ENCODE measurements at places on chromosomes 6 and 20.
A peak's percentile ranks its signal among the peaks of the same experiment; 100 is the strongest.

GRCh38 chr6:39956936-39957335 lies 22.7 kb upstream of the MOCS1 start:
- peak; percentile 20 for DNase-seq

GRCh38 chr20:45211569-45212474 lies 5.0 kb downstream of the SEMG1 start:
- DNase-seq: no peak

- no peak for DNase-seq
Measured at GRCh38 chr20:15031546-15032351, 694.3 kb upstream of the FLRT3 start.

- no peak for DNase-seq
Measured at GRCh38 chr20:40276301-40276700, 412.7 kb downstream of the MAFB start.

GRCh38 chr20:59837623-59838394 lies 95.6 kb downstream of the SYCP2 start:
- no peak for DNase-seq

- no peak for DNase-seq
Measured at GRCh38 chr20:31654534-31654933, 16.8 kb downstream of the COX4I2 start.

DNA sequence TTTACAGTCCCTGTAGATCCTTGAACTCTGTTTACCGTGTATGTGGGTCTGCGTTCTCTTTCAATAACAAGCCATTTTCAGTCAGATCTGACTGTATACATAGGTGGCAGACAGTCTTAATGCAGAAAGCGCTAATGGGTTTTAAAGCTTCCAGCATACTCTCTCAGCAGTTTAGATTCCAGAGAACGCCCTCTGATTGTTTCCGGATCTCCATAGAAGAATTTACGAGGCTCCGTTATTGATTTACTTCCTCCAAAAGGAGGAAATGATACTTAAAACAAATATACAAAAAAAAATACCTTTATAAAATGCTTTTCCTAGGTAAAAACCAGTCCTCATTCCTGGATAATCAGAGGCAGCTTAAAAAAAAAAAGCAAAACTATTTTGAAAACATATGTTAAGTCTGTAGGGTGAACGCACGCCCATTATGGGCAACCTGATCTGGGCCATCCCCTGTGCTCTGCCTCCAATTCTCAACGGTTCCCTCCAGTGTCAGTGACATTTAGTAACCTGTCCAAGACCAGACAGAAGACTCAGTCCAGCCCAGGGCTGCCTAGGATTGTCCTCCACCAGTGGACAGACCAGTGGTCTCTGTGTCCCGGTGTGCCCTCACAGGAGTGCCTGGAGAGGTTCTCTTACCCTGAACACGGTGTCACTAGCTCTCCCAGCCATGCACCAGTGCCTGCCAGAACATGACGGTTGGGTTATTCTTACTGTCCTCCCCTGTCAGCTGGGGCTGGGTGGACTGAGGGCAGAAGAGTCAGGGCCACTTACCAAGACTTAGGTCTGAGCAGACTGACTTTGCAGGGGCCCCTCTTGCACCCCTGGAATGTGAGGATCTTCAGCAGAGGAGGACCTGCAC lies 217.3 kb downstream of the ARID1B start:
- DNase-seq: no peak

GRCh38 chr20:4637081-4637797 lies 84.5 kb upstream of the PRND start:
- peak; percentile 59 for DNase-seq

- peak; percentile 80 for DNase-seq
Measured at GRCh38 chr6:100283285-100283684, 181.4 kb downstream of the SIM1 start.

- no peak for DNase-seq
Measured at GRCh38 chr6:113276601-113277000, 580.5 kb upstream of the MARCKS start.

- no peak for DNase-seq
Measured at GRCh38 chr6:127463056-127463455, 3.9 kb upstream of the KIAA0408 start.

GRCh38 chr6:149961728-149962425 lies 1.9 kb upstream of the ULBP1 start:
- DNase-seq: peak; percentile 17

DNA sequence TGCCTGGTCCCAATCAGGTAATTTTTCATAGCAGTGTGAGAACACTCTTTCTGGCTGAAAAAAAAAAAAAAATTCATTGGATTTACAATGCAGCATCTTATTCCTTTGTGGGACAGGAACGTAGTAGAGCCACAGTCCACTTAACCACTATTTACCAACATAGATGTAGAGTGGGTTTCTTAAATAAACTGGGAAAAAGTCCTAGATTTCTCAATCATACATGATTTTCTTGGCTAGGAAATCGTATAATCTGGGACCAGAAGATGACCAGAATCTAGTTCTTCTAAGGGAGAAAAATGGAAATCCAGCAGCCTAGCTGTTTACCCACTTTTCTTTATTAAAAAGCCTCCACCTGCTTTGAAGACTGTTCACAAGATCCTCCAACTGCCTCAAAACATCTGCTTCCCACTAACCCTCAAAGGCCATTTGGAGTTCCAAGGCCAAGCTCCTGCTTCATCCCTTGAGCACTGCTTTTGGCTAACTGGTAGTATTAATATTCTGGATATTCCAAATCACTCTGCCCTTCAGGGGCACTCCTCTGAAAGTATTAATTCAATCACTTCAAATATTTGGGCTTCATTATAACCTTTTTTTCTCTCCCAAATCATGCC lies 70.4 kb downstream of the FYN start:
- no peak for DNase-seq

- no peak for DNase-seq
Measured at GRCh38 chr6:36315921-36316320, 20.8 kb downstream of the BNIP5 start.

GRCh38 chr6:107275330-107275865 lies 160.1 kb upstream of the BEND3 start:
- DNase-seq: peak; percentile 63

GRCh38 chr6:91031581-91031980 lies 444.7 kb upstream of the MAP3K7 start:
- DNase-seq: no peak

DNA sequence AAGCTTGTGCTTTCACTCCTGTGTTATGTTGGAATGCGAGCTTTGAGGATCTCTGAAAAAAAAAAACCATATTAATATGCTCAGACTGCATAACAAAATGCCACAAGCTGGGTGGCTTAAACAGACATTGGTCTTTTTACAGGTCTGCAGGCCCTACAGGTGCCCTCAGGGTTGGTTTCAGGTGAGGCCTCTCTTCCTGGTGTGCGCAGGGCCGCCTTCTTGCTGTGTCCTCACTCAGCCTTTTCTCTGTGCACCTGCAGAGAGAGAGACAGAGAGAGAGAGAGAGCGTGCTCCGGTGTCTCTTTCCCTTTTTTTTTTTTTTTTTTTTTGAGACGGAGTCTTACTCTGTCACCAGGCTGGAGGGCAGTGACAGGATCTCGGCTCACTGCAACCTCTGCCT lies 114.1 kb upstream of the SNX9 start:
- DNase-seq: no peak

DNA sequence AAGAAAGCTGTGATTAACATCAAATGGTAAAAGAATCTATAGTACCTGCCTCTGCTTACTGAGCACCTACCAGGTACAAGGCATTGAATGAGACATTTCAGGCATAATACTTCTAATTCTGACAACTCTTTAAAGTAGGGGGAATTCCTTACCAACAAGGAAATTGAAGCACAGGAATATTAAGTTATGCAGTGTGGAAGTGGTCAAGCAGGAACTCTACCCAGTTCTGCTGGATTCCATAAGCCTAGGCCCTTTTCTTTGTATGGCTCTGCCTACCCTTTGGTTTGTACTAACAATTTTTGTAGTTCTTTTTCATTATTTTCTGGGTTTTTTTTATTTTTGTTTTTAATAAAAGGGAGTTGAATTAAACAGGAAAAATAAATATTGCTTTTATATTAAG lies 114.5 kb downstream of the MAP3K5 start:
- no peak for DNase-seq

- no peak for DNase-seq
Measured at GRCh38 chr20:8435285-8436035, 303.4 kb downstream of the PLCB1 start.

DNA sequence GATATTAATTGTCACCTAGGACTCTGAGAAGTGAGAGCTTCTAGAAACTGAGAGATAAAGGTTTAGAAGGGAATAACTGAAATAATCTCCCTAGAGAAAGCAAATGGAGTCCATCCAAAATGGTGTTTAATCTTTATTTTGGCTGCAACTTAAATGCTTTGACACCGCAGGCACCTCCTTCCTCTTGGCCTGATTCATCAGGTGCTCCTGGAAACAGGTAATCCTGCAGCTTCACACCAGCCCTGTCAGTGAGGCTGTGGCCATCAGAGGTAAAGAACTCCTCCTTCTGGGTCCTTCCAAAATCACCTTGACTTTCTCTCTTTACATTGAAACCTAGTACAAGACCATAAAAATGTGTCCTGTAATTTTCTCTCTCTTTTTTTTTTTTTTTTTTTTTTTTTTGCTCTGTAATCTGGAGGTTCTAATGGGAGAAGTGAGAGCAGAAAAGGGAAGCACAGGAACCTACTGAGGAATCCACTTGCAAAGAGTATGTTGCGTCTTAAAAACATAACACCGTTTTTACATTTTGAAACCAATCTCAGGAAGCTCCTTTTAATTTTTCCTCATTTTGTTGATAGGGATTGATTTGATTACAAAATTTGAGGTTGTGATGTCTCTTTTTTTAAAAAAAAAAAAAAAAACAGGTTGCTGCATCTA lies 124.2 kb downstream of the LRRC1 start:
- DNase-seq: no peak

GRCh38 chr6:141957271-141957670 lies 175.5 kb upstream of the GJE1 start:
- peak; percentile 59 for DNase-seq

DNA sequence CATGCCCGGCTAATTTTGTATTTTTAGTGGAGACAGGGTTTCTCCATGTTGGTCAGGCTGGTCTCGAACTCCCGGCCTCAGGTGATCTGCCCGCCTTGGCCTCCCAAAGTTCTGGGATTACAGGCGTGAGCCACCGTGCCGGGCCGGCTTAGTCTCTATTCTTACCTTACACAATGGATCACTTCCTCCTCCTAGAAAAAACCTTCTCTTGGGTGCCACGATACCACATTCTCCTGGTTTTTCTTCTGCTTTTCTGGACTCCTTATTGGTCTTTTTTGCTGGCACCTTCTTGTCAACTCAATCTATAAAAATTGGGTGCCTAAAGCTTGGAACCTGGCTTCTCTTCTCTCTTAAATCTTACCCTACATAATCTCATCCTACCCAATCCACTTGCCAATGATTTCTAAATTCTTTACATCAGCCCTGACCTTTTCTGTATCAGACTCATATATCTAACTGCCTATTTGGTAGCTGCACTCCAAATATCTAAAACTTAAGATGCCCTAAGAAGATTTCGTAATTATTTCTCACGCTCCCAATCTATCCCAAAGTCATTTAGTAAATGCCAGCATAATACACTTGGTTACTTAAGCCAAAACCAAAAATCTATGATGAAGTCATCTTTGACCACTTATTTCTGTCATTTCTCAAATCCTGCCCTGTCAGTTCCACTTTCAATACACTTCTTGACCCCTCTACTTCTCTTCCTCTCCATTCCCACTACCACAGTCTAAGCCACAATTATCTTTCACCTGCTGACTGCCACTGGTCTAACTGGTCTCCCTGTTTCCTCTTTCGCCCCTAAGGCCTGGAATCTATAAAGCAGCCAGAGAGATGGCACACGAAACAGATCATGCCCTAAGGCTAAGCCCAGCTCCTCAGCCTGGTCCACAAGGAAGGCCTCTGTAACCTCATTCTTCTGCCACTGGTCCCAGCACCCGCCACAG lies 43.2 kb downstream of the ELMO2 start:
- no peak for DNase-seq

- DNase-seq: no peak
Measured at GRCh38 chr6:35223396-35223795, 9.6 kb downstream of the SCUBE3 start.

All from RPMI7951 (cell line).